Cortex of kidney (tissue), 1 donor: ENCODE measurements at places on chromosomes 1 and 21.

DNA sequence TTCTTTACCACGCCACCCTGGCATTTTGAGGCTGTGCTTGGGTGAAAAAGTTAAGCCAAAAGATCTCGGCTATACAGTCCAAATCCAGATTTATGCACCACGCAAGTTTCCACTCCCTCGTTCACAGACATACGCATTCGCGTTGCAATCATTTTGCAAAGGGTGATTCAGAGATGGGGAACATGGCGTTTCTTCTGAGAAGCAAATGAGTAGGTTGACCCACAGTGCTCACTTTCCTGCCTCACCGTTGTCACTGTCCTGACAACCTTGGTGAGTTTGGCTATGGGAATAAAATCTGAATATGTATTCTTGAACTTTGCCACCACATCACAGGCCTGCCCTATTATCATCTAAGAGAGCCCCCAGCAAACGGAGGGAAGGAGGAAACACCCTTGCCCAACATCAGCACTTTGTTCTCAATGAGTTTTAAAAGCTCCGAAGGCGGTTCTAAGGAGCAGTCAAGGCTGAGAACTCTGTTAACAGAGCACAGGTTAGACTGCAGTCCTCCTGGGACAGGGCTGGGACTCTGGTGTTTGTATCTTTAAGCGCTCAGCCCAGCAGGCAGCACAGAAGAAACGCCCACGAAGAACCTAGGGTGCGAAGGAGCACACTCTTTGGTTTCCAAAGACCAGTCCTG is 86.4 kb downstream of the RUNX1 start:
- DNase-seq = no peak

GRCh38 chr1:53608071-53608470 is 130.9 kb downstream of the GLIS1 start:
- no peak for DNase-seq

DNA sequence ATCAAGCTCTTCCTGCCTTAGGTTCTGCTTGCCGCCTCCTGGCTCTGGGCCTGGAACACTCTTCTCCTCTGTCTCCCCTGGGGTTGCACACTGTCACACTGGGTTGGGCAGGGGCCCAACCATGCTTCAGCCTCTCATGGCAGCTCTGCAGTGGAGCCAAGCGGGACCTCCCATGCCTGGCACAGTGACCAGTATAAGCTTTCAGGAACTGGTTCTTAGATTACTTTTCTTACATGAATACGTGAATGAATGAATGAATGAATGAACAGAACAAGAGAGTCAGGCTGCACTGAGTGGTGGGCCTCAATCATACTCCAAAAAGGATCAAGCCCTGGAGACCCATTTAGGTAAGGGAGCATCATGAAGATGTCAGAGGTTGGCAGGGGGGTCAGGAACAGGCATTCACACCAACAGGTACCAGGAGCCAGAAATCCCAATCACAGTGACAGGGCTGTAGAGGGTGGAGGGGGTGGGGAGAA is 30.8 kb upstream of the TMEM125 start:
- DNase-seq = no peak

- no peak for DNase-seq
Observed at GRCh38 chr1:44270686-44271628, 57.7 kb downstream of the DMAP1 start.

- no peak for DNase-seq
Observed at GRCh38 chr1:206121269-206121668, 4.1 kb upstream of the AVPR1B start.

DNA sequence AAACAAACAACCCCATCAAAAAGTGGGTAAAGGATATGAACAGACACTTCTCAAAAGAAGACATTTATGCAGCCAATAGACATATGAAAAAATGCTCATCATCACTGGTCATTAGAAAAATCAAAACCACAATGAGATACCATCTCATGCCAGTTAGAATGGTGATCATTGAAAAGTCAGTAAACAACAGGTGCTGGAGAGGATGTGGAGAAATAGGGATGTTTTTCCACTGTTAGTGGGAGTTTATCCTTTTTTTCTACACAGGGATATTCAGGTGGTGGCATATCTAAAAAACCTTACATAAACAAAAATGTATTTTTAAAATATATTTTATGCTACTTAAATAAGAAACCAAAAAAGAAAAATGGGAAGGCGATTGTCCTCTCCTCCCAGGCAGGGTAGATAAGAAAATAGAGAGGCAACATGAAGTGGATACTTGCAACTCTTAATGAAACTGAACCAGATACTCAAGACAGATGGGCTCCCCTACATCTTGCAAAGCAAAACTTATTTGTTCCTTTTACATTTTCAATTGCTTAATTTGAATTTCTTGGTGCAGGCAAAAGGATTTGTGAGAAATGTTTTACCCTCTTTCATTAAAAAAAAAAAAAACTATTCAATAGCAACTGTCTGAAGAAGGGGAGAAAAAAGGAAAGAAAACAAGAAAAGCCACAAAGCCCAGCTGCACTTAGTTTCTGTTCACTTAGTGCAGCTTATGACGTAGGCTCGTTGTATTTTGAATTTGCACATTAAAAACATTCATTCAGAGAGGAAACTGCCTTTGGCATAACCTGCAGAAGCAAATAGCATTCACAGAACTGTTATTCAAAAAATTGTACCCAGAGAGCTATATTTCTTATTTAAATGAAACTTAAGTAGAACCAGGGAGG is 36.9 kb upstream of the RGS1 start:
- DNase-seq = no peak

- no peak for DNase-seq
Observed at GRCh38 chr1:44832056-44832705, 10.9 kb downstream of the PTCH2 start.

DNA sequence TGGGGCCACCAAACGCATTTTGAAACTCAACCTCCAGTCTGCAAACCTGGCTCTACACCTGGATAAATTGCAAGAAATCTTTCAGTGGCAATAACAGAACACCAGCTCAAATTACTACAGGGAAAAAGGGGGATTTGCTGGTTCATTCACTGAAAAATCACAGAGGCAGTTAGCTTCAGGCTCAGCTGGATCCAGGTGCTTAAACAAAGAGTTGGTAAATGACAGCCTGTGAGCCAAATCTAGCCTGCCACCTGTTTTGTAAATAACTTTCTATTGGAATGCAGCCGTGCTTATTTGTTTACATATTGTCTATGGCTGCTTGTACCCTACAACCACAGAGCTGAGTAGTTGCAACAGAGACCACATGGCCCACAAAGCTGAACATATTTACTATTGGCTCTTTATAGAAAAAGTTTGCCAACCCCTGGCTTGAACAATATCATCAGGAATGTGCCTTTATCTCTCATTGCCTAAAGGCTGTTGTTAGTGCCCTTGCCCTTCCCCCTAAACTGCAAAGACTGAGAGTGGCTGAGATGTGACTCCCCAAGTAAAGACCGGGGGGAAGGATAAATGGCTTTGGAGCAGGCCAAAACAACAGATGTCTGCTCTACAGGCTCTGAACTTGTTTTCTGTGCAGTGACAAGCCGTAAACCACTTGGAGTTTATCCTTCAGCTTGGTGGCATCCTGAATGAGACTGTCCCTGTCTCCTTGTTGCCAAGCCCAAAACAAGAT is 21.5 kb upstream of the PTPRF start:
- no peak for DNase-seq

GRCh38 chr1:152107984-152108881 is 7.0 kb downstream of the TCHH start:
- no peak for DNase-seq

DNA sequence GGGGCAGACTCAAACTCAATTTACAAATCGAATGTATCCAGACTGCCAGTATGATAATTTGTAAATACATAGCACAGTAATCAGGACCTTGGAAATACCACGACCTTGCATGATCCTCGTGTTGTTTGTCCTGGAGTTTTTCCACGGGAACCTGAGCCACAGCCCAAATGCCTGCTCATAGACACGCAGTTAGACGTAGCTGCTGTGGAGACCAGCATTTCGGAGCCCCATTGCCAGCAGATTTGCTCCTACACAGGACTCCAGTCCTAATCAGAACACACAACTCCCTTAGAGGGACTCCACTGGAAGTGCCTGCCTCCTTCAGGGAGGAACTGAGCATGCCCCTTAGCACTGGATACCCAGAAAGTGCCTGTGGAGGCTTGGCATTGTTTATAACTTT is 163.2 kb downstream of the GALNT2 start:
- DNase-seq = no peak

GRCh38 chr1:41874903-41875411 is 43.8 kb downstream of the HIVEP3 start:
- DNase-seq = no peak
